ENCODE measurements at places on chromosomes 1 and 21. TPM values are rescaled to one million over a fixed set of nuclear protein-coding genes. Genes with fewer than 3 reads are reported as not detected.
A peak's percentile ranks its signal among the peaks of the same experiment; 100 is the strongest.

Gene IL12RB2
- total RNA-seq, result 0.29 TPM

Gene IFI44L
- total RNA-seq, result 15.4 TPM

Gene TMEM269
- total RNA-seq, result not detected

Gene TNFRSF14
- total RNA-seq, result 49.2 TPM

Gene TFF2
- not detected for total RNA-seq

Gene GPR25
- total RNA-seq, result not detected

Gene GSTM5
- total RNA-seq, result 7.1 TPM

Gene COL16A1
- total RNA-seq, result 35.1 TPM

Gene CD34
- 136 TPM for total RNA-seq

Gene RBM11
- total RNA-seq, result 0.42 TPM

Gene MYCL
- 0.92 TPM for total RNA-seq

Gene ZFP69
- 5.8 TPM for total RNA-seq

- peaks cover 100% of the 10 kb centered on the region for H3K36me3 ChIP-seq
- H3K4me3 ChIP-seq, result no peak overlapping the region
- H3K27ac ChIP-seq, result peak overlapping the region; percentile 21
- H3K27me3 ChIP-seq, result no peaks in the 10 kb centered on the region
- no peaks in the 10 kb centered on the region for H3K4me1 ChIP-seq
These were observed 46.8 kb downstream of the UBR4 start for GRCh38 chr1:19163261-19163660.

GRCh38 chr1:234969581-234970400 is 158.8 kb downstream of the TOMM20 start:
- H3K27me3 ChIP-seq, result no peaks in the 10 kb centered on the region
- H3K36me3 ChIP-seq, result no peaks in the 10 kb centered on the region
- peak overlapping the region; percentile 53 for H3K4me3 ChIP-seq
- no peak for DNase-seq

GRCh38 chr1:11516961-11517635 is 38.1 kb downstream of the DISP3 start:
- H3K4me3 ChIP-seq, result no peak overlapping the region
- H3K36me3 ChIP-seq, result no peaks in the 10 kb centered on the region
- no peaks in the 10 kb centered on the region for H3K27me3 ChIP-seq
- H3K4me1 ChIP-seq, result no peaks in the 10 kb centered on the region
- no peak for DNase-seq

- no peak overlapping the region for H3K27ac ChIP-seq
- no peaks in the 10 kb centered on the region for H3K36me3 ChIP-seq
- H3K4me3 ChIP-seq, result no peak overlapping the region
- no peak for DNase-seq
These were observed 397.3 kb downstream of the LMX1A start for GRCh38 chr1:164958982-164959768.

- no peak for DNase-seq
- H3K4me3 ChIP-seq, result no peak overlapping the region
- no peak overlapping the region for H3K27ac ChIP-seq
- no peaks in the 10 kb centered on the region for H3K36me3 ChIP-seq
These were observed 54.2 kb downstream of the HIVEP3 start for GRCh38 chr1:41864471-41865040.

DNA sequence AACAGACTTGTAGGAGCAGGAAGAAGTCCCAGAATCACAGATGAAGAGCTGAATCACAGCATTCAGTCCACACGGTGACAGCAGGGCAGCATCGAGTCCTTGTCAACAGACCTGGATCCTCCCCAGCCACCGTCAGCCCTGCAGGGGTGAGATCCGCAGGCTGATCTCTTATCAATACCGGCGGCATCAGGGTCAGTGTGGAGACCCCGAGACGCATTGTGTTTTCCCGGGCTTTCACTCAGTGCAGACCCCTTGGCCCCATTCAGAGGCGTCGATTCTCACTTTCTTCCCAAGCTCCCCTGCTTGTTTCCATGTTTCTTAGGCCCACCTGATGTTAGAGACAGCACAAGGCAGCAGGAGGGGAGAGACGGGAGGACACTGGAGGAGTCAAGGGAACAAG is 609.6 kb downstream of the PTPRU start:
- DNase-seq, result no peak
- H3K27ac ChIP-seq, result no peak overlapping the region
- no peaks in the 10 kb centered on the region for H3K4me1 ChIP-seq
- H3K4me3 ChIP-seq, result no peak overlapping the region
- H3K27me3 ChIP-seq, result peaks cover 69% of the 10 kb centered on the region

DNA sequence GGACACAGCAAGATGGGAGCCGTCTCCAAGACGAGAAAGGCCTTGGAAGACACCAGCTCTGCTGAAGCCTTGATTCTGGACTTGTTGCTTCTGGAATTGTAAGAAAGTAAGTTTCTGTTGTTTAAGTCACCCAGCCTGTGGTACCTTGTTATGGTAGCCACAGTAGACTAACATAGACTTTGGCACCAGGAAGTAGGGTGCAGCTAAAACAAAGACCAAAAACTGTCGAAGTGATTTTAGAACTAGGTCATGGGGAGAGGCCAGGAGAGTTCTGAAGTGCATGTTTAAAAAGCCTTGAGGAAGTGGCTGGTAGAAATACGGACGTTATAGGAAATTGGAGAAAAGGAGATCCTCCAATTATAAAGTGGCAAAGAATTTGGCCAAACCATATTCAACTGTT is 28.5 kb downstream of the ZNF496 start:
- H3K4me1 ChIP-seq, result no peaks in the 10 kb centered on the region
- no peak for DNase-seq
- no peak overlapping the region for H3K4me3 ChIP-seq
- peaks cover 97% of the 10 kb centered on the region for H3K36me3 ChIP-seq
- no peak overlapping the region for H3K27ac ChIP-seq

GRCh38 chr1:59156526-59157199 is 140.2 kb upstream of the FGGY start:
- H3K27me3 ChIP-seq, result no peaks in the 10 kb centered on the region
- no peak overlapping the region for H3K27ac ChIP-seq
- peak; percentile 42 for DNase-seq
- H3K4me3 ChIP-seq, result no peak overlapping the region

GRCh38 chr21:45329261-45330074 is 41.8 kb upstream of the POFUT2 start:
- no peaks in the 10 kb centered on the region for H3K27me3 ChIP-seq
- H3K4me3 ChIP-seq, result no peak overlapping the region
- peaks cover 38% of the 10 kb centered on the region for H3K4me1 ChIP-seq
- DNase-seq, result no peak
- no peaks in the 10 kb centered on the region for H3K36me3 ChIP-seq

- peaks cover 61% of the 10 kb centered on the region for H3K4me1 ChIP-seq
- H3K27me3 ChIP-seq, result no peaks in the 10 kb centered on the region
- peak overlapping the region; percentile 89 for H3K27ac ChIP-seq
These were observed 1.4 kb downstream of the PTPRF start for GRCh38 chr1:43531906-43532584.

GRCh38 chr1:20413136-20413775 is 72.8 kb downstream of the CAMK2N1 start:
- H3K36me3 ChIP-seq, result no peaks in the 10 kb centered on the region
- no peak overlapping the region for H3K4me3 ChIP-seq
- H3K27me3 ChIP-seq, result no peaks in the 10 kb centered on the region

DNA sequence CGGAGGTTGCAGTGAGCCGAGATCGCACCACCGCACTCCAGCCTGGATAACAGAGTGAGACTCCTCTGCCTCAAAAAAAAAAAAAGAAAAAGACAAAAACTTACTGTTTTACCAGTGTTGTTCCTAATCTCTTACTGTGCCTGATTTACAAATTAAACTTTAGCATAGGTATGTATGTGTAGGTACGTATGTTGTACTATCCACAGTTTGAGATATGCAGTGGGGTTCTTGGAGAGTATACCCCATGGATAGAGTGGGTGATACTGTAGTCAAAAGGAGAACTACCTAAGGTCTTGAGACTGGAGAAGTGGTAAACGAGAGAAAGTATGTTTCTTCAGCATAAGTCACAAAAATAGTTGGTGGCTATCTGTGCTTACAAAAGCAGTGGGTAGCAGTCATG is 38.6 kb downstream of the RNF11 start:
- H3K4me3 ChIP-seq, result no peak overlapping the region
- no peak overlapping the region for H3K27ac ChIP-seq
- H3K4me1 ChIP-seq, result peaks cover 2% of the 10 kb centered on the region
- DNase-seq, result peak; percentile 8

DNA sequence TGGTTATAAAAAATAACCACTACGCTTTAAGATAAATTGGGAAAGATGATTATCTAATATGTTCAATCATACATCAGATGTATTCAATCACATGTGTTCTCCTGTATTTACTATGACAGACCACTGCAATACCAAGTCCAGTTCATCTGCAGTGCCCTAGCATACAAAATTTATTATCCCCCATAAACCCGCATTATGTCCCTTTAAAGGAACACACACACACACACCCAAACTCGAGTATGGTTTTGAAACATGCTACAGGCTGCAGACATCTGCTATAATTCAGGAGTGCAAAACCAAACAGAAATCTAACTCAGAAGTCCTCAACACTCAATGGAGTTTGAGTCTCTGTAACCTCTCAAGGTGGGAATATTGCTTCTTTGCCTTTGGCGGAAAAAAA is 14.9 kb downstream of the ODF2L start:
- no peak for DNase-seq
- peaks cover 10% of the 10 kb centered on the region for H3K36me3 ChIP-seq

DNA sequence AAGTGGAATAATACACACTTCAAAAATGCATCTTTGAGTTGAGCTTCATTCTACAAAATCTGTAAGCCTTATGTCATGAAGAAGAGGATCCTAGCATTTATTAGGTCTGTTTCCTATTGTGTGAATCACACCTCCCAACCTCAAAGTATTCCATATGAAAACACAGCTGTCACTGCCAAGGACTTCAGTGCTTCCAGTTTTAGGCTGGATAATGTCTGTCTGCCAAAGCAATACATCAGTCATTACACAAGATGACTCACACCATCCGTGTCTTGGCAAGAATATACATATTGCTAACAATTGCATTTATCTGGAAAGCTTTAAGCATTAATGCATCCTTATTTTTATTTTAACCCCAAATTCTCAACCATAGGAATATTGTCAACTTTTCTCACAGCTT is 125.7 kb upstream of the TMPRSS15 start:
- peaks cover 6% of the 10 kb centered on the region for H3K4me1 ChIP-seq
- no peaks in the 10 kb centered on the region for H3K36me3 ChIP-seq
- H3K27ac ChIP-seq, result no peak overlapping the region
- no peaks in the 10 kb centered on the region for H3K27me3 ChIP-seq

DNA sequence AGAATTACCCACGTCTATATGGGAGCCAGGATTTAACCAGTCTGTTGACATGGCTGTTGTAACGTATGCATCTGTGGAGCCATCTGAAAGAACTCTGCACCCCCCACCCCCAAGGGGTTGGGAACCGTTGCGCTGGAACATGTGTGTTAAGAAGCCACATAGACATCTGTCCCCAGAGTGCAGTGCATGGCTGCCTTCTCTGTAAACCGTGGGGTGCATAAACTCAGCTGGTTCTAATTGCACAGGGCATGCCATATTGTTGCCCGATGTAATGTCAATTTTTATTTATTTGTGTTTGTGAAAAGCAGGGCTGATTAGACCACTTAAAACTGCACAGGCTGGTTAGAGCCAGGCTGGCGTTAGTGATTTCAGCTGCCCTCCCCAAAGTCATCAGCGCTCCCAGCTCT is 70.1 kb upstream of the ROR1 start:
- no peaks in the 10 kb centered on the region for H3K27me3 ChIP-seq
- no peaks in the 10 kb centered on the region for H3K36me3 ChIP-seq
- H3K4me3 ChIP-seq, result no peak overlapping the region

GRCh38 chr1:9119745-9120144 is 9.2 kb downstream of the GPR157 start:
- H3K4me3 ChIP-seq, result no peak overlapping the region
- H3K4me1 ChIP-seq, result no peaks in the 10 kb centered on the region
- no peaks in the 10 kb centered on the region for H3K27me3 ChIP-seq
- no peak for DNase-seq
- no peak overlapping the region for H3K27ac ChIP-seq

GRCh38 chr1:234096161-234096770 is 191.8 kb downstream of the SLC35F3 start:
- no peak overlapping the region for H3K4me3 ChIP-seq
- no peak for DNase-seq
- H3K27me3 ChIP-seq, result no peaks in the 10 kb centered on the region

GRCh38 chr1:230130172-230130944 is 63.3 kb downstream of the GALNT2 start:
- no peak overlapping the region for H3K27ac ChIP-seq
- H3K27me3 ChIP-seq, result no peaks in the 10 kb centered on the region
- no peak overlapping the region for H3K4me3 ChIP-seq
- peaks cover 3% of the 10 kb centered on the region for H3K36me3 ChIP-seq
- H3K4me1 ChIP-seq, result peaks cover 92% of the 10 kb centered on the region
- DNase-seq, result no peak

DNA sequence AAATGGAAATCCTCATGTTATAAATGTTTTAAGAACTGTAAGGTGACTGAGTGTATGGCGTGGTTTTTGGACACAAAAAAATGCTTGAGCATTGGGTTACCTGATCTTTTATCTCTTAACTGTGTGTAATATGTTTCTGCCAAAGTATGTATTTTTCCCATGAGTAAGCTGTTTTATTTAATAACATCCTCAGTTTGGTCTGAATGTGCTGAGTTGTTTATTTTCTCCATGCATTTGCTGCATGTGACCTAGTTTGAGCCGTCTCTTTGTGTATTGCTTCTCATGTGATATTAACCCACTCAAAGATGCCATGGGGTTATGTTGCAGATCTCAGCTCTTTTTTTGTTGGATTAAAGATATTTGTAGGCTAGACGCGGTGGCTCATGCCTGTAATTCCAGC is 6.1 kb upstream of the LYPLA2 start:
- H3K27me3 ChIP-seq, result no peaks in the 10 kb centered on the region
- no peak overlapping the region for H3K4me3 ChIP-seq
- H3K36me3 ChIP-seq, result peaks cover 81% of the 10 kb centered on the region
- H3K27ac ChIP-seq, result no peak overlapping the region
- no peak for DNase-seq

GRCh38 chr21:31173881-31174555 is 135.7 kb upstream of the KRTAP19-8 start:
- no peak overlapping the region for H3K4me3 ChIP-seq
- H3K4me1 ChIP-seq, result peaks cover 12% of the 10 kb centered on the region
- H3K27me3 ChIP-seq, result no peaks in the 10 kb centered on the region

DNA sequence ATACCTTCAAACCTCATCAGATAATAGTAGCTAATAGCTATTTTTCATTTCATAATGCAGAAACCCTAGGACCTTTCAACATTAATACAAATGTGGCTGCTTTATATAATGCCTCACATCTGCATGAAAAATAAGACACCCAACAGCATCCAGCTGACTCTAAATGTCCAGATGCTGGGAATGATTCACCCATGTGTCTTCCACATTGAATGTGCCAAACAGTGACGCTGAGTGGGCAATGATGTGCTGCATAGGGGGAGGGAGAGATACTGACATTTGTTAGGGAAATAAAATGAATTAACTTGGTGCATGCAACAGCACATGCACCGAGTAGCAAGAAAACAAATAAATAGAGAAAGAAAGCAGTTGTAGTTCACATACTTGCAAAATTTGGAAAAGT is 199.3 kb downstream of the DSCAM start:
- no peaks in the 10 kb centered on the region for H3K4me1 ChIP-seq
- no peaks in the 10 kb centered on the region for H3K36me3 ChIP-seq
- no peaks in the 10 kb centered on the region for H3K27me3 ChIP-seq
- H3K27ac ChIP-seq, result no peak overlapping the region
- no peak overlapping the region for H3K4me3 ChIP-seq

GRCh38 chr1:230299191-230300006 is 126.7 kb downstream of the PGBD5 start:
- no peaks in the 10 kb centered on the region for H3K4me1 ChIP-seq
- H3K36me3 ChIP-seq, result no peaks in the 10 kb centered on the region
- H3K27ac ChIP-seq, result no peak overlapping the region
- no peak for DNase-seq
- no peak overlapping the region for H3K4me3 ChIP-seq

- H3K4me1 ChIP-seq, result no peaks in the 10 kb centered on the region
- H3K27me3 ChIP-seq, result no peaks in the 10 kb centered on the region
- no peak overlapping the region for H3K4me3 ChIP-seq
- H3K36me3 ChIP-seq, result no peaks in the 10 kb centered on the region
These were observed 14.9 kb upstream of the CD1C start for GRCh38 chr1:158274797-158275196.

- H3K27ac ChIP-seq, result no peak overlapping the region
- no peak for DNase-seq
These were observed 125.5 kb downstream of the CLEC20A start for GRCh38 chr1:178371235-178371634.

Measured in esophagus muscularis mucosa (tissue), 4 donors.